ENCODE measurements at places on chromosomes 16 and 17.

DNA sequence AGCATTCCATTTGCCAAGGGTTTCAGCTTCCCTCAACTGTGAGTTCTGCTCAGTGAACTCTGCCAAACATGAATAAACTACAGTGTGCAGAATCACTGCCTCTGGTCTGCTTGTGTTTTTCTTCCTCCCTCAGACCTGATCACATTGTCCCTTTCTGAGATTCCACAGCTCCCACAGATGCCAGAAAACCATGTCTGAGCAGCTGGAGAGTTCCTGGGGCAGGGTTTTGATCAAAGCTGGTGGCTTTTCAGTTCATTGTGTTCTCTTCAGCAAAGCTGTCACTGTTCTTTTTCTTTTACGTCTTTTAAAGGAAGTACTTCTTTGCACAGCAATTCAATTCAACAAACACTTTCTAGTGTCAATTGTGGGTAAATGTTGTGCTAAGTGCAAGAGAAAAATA, 555.8 kb downstream of the RBFOX1 start:
- DNase-seq = no peak

DNA sequence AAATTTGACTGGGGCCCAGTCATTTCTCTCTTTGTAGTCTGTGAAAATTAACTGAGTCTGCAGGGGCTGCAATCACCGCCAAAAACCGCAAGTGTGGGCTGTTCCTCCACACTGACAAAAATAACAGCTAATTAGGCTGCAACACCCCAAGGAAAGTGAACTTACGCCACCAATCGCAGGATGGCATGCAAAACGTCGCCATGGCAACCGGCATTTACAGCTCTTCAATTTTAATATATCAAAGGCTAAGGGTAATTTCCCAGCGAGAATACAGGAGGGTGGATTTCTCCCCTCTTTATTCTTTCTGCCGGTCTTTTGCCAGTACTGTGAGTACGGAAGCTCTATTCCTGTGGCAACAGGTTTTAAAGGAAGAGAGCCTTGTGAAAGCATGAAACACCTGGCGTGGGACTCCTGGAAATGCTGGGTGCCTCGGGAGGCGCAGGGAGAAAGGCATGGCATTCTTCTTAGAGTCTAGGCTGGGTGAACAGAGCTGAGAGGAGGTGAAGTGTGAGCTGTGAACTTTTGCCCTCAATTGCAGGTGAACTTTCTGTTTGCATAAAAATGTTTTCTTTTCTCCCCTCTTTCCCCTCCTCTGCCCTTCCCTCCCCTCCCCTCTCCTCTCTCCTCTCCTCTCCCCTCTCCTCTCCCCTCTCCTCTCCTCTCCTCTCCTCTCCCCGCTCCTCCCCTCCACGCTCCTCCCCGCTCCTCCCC, 399.7 kb downstream of the XYLT1 start:
- DNase-seq = no peak

DNA sequence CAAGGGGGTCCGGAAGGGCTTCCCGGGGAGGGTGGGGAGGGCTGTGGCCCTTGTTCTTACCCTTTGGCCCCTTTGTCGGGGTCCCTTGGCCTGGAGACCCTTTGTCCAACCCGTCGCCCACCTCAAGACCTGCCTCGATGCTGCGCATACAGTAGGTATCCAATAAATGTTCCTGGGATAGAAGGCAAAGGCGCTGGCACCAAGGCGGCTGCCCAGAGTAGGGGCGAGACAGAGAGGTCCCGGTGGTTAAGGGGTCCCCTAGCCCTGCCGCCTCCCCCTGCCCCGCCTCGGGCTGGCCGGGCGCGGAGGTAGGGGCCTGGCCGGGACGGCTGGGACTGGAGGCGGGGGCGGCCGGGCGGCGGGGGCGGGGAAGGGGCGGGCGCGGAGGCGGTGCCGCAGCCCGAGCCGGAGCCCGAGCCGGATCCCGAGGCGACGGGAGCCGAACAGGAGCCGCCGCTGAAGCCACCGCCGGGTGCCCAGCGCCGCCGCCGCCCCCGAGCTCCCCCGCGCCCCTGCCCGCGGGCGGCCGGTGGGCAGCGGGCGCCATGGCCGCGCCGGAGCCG, at the start of gene NHERF2:
Gene NHERF2, plus strand, starts transcription at position 442 of the 563 bp plus-strand sequence. Its CDS starts 104 bp downstream, at position 546.
- DNase-seq = no peak

- no peak for DNase-seq
These were observed 268.8 kb downstream of the SNX29 start for GRCh38 chr16:12245088-12245920.

GRCh38 chr16:68575082-68575481, 36.0 kb downstream of the ZFP90 start:
- no peak for DNase-seq

DNA sequence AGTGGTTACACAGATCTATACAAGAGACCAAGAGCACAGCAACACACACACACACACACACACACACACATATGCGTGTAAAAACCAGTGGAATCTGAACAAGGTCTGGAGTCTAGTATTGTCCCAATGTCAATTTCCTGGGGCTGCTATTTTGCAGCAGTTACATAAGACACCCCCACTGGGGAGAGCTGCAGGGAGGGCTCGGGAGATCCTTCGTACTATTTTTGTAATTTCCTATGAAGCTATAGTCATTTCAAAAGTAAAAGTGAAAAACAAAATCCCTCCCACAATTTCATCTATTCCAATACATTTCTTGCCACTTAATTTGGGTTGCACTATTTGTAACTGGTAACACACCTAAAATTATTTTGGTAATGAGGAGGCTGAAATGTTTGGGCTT, 68.5 kb downstream of the C16orf95 start:
- DNase-seq = no peak

DNA sequence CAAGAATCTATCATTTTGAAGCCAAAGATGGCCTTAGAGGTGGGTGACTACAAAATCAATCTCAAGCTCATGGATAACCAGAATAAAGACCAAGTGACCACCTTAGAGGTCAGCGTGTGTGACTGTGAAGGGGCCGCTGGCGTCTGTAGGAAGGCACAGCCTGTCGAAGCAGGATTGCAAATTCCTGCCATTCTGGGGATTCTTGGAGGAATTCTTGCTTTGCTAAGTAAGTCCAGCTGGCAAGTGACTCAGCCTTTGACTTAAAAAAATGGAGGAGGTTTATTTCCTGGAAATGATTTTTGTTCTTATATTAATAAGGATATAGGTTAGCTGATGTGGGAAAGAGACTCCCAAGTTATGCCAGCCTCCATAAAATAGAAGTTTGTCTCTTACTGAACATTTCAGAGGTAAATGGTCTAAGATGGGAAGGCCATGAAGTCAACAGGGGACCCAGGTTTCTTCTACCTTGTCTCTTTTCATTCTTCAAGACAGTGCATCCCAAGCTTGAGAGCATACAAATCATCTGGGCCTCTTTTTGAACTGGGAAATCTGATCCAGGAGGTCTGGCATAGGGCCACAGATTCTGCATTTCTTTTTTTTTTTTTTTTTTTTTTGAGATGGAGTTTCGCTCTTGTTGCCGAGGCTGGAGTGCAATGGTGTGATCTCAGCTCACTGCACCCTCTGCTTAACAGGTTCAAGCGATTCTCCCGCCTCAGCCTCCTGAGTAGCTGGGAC, 19.8 kb upstream of the TANGO6 start:
- DNase-seq = no peak

- no peak for DNase-seq
These were observed 5.0 kb upstream of the FTSJ3 start for GRCh38 chr17:63832455-63832854.

GRCh38 chr16:73945631-73946030, 351.0 kb upstream of the PSMD7 start:
- DNase-seq = no peak

DNA sequence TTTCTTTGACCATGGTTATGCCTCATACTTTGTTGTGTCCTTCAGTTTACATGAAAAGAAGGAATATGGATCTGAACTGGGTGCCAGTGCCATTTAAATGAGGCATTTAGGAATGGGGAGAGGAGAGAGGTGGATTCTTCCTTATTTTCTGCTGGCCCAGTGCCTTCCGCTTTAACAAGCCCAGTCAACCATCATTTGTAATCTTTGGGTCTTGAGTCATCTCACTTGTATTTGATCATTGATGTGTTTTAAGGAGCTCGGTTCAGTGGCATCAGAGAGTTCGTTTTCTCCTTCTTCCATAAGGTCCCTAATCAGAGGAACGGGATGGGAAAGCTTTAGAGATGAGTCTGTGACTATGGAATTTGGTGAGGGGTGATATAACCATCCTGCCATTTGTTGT, 334.9 kb downstream of the WWOX start:
- no peak for DNase-seq

Measured in DMS79 (cell line).